GM10248 (cell line): ENCODE measurements at places on chromosomes 5 and 9.

DNA sequence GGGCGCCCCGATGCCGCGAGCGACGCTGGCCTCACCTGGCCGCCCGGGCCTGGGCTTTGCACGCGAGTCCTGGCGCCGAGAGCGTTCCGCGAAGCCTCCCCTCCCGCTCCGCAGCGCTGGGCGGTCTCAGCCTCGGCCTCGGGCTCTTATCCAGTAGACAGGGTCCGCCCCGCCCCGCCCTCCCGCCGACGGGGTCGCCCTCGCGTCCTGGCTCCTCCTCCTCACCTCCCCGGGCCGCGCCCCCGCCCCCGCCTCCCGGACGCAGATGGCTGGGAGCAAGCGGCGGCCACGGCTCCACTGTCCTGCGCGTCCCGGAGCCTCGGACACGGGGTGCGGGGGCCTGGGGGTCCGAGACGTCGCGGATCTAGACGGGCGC is at the start of gene SLC6A3:
Gene SLC6A3, minus strand, starts transcription at position 128 of the 376 bp plus-strand sequence. CDS start 2,243 bp downstream, outside the sequence.
- DNase-seq, result no peak

GRCh38 chr5:110209401-110209800 is 517.1 kb downstream of the TMEM232 start:
- DNase-seq, result no peak

GRCh38 chr5:180970336-180970735 is 18.3 kb upstream of the BTNL3 start:
- DNase-seq, result no peak

GRCh38 chr9:75845806-75846205 is 44.7 kb upstream of the PCSK5 start:
- no peak for DNase-seq

DNA sequence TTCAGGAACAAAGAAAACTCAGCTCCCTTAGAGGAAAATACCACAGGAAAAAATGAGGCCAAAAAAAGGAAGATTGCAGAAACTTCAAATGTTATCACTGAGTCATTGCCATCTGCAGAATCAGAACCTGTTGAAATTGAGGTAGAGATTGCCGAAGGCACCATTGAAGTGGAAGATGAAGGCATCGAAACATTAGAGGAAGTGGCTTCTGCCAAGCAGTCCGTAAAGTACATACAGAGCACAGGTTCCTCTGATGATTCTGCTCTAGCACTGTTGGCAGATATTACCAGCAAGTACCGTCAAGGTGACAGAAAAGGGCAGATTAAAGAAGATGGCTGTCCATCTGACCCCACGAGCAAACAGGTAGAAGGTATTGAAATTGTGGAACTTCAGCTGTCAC is 30.8 kb upstream of the NIM1K start:
- no peak for DNase-seq

GRCh38 chr5:111223101-111223786 is 940 bp upstream of the CAMK4 start:
- no peak for DNase-seq

GRCh38 chr9:105295986-105296385 is 51.5 kb downstream of the SLC44A1 start:
- no peak for DNase-seq

- no peak for DNase-seq
Measured at GRCh38 chr9:133539991-133540697, 5.6 kb downstream of the ADAMTSL2 start.

- peak; percentile 38 for DNase-seq
Measured at GRCh38 chr9:2622461-2623287, 1.1 kb downstream of the VLDLR start.

- peak; percentile 24 for DNase-seq
Measured at GRCh38 chr9:68678430-68678829, 26.6 kb upstream of the PIP5K1B start.

DNA sequence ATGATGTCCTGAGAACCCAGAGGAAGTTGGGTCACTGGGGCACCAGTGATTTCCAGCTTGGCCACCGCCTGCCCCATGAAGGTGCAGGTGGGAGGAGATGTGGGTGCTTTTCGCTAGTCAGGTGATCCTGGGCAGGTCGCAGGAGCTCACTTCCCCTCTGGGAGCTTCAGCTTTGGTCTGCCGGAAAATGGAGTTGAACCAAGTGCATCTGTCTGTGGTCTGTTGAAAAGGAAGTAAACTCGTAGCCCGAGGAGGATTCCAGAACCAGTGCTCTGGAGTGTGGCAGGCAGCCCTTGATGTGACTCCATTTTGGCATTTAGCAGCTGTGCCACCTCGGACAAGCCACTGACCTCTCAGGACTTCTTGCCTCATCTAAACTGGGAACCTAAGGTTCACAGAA is 81.8 kb upstream of the HRH2 start:
- no peak for DNase-seq

- DNase-seq, result no peak
Measured at GRCh38 chr5:112923148-112923917, 1.3 kb upstream of the REEP5 start.
